ENCODE measurements at places on chromosomes 12 and 14.

GRCh38 chr14:92615451-92615850, 101.9 kb downstream of the RIN3 start:
- peak; percentile 15 for DNase-seq

DNA sequence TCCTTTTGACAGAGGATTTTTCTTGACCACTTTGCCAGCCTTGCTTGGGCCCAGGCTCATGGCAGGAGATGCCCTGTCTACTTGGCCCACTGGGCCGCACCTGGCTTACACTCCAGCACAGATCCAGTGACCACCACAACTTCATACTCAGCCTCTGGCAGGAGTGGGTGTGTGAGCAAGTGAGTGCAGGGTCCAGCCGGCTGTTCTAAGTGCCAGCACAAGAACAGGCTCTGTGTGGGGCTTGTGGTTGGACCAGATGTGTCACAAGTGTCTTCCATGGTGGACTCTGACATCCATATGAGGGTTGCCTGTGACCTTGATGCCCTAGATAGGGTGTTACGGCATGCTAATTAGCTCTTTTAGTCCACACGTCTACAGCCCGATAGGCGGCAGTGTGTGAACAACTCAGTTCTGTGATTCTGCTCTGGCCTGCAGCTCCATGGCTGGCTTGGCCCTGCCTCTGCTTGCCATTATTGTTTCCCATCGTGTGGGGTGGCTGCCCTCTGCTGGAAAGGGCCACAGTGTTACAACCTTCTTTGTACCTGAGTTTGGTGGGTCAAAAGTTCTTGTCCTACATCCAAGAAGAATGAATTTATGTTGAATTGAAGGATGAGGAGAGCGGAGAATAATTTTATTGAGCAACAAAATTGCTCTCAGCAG, 1089.1 kb downstream of the SLC6A15 start:
- peak; percentile 49 for DNase-seq

DNA sequence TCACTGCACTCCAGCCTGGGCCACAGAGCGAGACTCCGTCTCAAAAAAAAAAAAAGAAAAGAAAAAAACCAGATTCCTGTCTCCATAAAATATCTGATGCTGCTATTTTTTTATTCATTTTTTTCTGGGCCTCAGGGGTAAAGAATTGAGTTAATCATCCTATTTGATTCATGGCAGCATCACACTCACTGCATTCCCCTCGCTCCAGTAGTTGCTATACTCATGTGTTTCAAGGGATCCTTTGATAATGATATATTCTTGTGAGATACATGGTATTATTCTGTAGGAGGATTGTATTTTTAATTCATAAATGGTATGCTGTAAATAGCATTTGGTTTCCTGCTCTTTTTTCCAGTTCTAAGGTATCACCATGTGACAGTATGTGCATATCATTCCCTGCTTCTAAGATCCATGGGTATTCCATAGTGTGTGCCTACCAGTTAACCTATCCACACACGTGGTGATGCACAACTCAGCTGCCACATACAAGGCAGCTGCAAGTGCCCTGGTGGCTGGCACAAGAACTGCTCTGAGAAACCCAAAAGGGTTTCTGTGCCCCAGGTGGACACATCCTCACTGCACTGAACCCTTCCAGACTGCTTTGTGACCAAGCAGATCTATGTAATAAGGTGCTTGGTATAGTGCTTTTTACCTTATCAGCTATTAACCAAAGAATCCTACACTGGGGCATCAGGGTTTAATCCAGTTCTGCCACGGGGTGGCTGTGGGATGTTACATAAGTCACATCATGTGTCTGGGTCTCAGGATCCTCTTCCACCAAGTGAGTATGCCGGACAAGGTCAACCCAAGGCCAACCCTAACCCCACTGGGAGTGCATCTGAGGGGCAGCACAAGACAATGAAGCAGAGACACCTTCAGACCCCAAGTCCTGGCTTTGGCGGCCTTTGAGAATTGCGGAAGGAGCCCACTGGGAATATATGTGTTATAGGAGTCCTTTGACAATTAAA, 74.6 kb downstream of the ZFP36L1 start:
- no peak for DNase-seq

- no peak for DNase-seq
These were observed 285.6 kb downstream of the GRIN2B start for GRCh38 chr12:13695781-13696180.

- DNase-seq, result no peak
These were observed 153.5 kb downstream of the RBM19 start for GRCh38 chr12:113812411-113813228.

- no peak for DNase-seq
These were observed 29.7 kb downstream of the KDM2B start for GRCh38 chr12:121550974-121551634.

GRCh38 chr14:90893510-90893909, 77.3 kb upstream of the TTC7B start:
- no peak for DNase-seq

DNA sequence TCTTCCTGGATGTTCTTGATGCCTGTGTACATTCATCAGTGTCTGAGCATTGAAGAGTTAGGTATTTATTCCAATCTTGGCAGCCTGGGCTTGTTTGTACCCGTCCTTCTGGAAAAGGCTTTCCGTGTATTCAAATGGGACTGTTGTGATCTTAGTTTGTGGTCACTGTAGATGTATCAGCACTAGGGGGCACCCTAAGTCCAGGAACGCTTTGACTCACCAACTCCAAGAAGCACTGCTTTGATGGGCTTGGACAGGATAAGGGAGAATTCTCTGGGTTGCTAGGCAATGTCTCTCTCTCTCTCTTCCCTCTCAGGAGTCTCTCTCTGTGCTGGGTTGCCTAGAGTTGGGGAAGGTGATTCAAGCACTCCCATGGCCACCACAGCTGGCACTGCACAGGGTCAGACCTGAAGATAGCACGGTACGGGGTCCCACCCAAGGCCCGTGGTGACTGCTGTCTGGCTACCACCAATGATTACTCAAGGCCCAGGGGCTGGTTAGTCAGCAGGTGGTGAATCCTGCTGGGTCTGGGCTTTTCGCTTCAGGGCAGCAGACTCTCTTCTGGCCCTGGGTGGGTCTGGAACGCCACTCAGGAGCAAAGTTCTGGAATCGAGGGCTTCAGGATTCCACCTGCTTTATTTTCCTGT, 211.1 kb upstream of the RGS6 start:
- DNase-seq, result peak; percentile 25
